Epithelial cell of proximal tubule (primary cell): ENCODE measurements at places on chromosomes 2 and 18.

- no peak for DNase-seq
These were observed 13.7 kb downstream of the CALCRL start for GRCh38 chr2:187434342-187434785.

DNA sequence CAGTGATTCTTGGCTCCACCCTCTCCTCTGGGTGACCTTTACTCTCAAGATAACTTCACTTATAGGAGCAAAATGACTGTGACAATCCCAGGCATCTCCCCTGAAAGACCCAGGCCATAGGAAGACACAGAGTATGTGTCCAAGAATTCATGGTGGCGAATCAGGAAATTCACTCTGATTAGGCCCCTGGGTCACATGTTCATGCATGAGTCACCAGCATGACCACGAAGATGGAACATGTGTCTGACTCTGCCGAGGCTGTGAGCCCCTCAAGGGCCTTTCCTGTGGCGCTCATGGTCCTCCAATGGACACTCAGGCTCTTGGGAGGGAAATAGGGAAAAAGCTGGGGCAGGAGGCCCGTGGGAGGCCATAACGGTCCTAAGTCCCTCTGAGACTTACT, 74.0 kb upstream of the TEX51 start:
- no peak for DNase-seq

DNA sequence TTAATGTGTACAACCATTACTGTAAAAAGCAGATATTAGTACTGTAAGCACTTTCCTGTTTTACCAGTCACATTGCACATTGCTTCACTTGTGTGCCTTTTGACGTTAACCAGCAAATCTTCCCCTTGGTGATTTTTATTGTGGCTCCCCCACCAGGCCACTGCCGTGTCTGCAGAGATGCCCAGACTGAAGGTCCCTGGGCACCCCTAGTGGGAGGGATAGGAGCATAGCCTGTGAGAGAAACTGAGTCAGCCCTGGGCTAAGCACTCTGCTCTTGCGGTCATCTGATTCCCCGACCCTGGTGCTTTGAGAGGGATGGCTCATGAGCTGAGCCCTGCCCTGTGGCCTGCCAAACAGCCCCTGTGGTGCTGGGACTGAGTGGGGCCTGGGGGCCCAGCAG, 73.4 kb downstream of the INPP4A start:
- no peak for DNase-seq

DNA sequence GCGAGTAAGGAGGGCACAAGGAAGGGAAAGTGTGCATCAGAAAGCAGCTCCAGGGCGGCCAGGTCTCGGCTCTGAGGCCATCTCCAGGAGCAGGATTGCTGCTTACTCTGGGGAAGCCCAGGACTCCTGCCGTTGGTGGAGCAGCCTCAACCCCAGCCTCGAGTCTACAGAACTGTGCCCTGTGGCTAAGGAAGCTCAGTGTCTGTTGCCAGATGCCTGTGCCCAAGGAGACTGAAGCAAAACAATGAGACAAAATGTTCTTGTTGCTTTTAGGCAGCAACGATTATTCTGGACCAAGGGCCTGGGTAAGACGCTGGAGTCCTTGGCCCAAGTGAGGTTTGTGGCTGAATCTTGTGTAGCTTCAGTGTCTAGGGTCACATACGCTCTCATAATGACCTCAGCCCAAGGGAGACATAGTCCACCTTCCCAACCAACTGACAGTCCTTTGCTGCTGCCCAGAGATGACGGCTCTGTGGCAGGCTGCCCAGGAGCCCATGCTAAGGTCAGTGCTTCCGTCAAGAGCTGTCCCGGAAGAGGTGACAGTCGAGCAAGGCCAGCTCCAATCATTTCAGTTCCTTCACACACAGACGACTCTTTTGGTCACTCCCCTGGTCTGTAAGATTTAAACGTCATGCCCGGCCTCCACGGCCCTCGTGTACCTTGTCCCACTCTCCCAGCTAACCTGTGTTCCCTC, 223.8 kb downstream of the TTC32 start:
- no peak for DNase-seq

- no peak for DNase-seq
These were observed 232.3 kb upstream of the MEIS1 start for GRCh38 chr2:66202586-66202985.

DNA sequence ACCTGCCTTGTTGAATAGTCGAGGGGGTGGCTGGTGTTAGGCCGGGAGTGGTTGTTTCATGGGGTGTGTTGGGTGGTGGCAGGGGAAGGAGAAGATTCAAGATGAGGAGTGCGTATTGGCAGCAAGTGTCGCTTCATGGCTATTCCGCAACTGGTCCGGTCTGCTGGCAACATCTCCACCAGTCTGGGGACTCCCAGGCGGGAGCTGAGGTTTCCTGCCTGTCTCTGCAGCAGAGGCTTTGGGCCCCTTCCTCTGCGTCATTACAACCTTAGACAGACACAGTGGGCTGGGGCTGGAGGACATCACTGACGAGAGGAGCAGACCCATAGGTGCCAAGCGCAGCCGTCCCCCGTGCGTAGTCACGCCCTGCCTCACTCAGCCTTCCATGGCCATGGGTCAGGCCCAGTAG, 64.0 kb upstream of the MCFD2 start:
- DNase-seq, result no peak

DNA sequence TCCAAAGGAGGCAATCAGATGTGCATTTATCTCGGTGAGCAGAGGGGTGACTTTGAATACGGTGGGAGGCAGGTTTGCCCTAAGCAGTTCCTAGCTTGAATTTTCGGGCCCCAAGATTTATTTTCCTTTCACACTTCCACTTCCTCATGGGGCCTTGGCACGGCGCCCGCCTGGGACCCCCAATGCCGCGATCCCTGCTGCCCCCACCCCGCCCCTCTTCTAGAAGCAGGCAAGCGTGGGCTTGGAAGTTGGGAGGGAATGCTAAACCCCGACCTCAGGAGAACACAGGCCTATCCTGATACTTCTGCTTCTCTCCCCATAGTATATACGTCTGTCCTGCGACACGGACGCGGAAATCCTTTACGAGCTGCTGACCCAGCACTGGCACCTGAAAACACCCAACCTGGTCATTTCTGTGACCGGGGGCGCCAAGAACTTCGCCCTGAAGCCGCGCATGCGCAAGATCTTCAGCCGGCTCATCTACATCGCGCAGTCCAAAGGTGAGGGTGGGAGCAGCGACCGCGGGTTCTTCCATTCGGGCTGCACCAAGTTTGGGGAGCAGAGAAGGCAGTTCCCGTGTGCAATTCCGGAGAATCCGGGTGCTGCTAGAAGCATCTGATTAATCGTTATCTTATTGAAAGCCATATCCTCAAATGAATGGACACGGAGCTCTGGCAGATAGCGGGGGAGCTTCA, 21.6 kb downstream of the TRPM8 start:
- no peak for DNase-seq

DNA sequence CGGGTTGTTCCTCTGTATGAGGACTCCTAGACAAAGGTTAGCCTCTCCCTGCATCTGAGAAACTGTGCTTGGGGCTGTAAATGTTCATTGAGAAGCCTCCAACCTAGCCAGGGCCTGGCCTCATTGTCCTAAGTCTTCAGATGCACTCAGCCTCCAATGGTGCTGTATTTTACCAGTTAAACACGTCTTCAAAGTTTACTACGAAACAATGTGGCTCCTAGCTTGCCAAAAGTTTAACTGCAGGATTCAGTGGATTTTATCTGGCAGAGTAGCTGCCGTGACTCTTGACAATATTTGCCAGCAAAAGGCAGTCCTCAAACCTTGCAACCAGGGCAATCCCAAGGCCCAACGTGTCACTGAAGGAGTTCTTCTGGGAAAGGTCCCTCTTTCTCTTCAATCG, 1.1 kb downstream of the PID1 start:
- no peak for DNase-seq

GRCh38 chr18:79775441-79776221, 22.1 kb upstream of the KCNG2 start:
- DNase-seq, result no peak

DNA sequence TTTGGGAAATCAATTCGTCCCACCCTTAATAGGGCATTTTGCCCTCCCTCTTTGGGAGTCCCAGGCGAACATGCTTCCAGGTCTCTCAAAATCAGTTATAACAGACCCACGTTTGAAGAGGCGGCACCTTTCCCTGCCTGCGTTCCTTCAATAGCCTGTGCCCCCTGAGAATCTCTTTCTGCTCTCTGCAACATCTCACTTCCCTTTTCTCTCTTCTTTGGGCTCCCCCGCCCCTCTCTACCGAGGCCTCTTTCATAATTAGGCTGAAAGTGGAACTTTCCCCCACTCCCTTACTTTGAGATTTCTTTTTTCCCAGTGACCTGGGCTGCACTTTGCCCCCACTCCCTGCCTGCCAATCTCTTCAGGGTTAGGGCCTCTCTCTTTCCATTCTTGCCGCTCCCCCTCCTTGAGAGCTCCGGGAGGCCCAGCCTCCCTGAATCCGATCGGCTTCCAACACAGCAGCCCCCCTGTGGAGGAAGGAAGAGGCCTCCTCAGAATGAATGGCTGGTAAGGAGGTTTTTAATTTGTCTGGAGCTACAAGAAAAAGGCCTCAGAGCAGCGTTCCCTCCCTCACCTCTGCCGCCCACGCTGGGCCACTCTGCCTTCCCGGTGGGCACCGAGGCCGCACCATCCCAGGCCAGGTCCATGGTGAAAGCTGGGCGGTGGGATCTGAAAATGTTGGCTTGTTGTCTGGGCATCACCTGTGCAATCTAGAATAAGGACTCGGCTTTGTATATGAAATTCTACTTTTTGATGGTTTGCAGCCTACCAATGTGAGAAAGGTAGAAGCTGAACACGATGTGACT, 162.6 kb upstream of the SIX3 start:
- no peak for DNase-seq

DNA sequence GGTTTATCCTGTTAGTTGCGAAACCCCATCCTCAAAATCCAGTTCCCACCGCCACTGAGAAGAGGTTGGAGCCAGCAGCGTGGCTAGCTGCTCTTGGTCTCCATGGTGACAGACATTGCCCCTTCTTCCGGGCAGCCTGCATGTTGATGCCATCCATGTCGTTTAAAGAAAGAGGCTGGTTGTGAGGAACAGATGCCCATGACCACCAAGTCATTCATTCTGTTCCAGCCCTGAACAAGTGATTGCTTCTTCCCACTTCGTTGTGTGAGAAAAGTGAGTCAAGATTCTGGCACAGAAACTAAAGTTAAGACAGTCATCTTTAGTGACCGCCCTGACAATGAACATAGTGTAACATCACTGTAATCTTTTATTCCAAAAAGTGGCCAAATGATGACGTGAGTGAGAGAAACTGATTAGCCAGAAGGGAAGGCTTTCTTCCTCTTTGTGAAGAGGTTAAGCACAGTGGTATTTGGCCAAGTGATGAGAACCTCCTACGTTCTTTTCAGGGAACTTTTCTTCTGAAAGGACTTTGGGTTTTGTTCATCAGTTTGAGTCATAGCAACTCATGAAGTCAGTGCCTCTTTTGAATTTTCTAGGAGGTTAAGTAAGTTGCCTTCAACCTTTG, 272.5 kb downstream of the GALR1 start:
- no peak for DNase-seq

DNA sequence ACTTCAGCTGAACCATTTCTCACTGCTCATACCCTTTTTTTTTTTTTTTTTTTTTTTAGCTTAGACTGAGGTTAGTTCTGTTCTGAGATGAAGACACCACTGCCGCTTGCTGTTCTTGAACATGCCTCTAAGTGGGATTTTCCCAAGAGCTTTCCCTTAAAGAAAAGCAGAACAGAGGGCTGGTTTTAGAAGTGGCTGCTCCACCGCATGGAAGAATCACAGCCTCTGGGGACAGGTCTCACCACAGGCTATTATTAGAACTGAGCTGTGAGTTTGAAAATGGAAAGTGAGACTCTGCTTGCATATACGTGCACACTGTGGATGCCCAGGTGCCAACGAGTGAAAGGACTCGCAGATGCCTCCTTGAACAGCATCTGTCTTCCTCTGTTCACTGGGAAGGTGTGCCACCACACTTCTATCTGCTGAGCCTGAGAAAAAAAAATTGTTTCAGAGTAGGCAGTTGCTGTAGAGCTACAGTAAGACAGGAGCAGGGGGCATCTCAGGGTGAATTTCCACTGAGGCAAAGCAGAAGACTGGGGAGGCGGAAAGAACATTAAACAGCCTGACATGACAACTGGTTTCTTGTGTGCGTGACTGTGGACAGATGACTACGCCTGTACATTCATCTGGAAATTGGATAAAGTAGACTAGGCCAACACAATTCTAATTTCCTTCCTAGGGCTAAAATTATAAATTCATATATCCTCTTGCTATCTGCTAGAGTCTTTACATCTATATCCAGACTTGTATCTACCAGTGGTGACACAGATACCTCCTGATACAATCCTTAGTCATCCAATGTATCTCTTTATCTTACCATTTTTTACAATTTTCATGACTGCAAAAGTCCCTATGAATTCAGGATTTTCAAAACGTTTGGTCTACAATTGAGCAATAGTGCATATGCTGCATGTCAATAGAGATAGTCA, 1045.7 kb upstream of the CELF4 start:
- DNase-seq, result no peak

DNA sequence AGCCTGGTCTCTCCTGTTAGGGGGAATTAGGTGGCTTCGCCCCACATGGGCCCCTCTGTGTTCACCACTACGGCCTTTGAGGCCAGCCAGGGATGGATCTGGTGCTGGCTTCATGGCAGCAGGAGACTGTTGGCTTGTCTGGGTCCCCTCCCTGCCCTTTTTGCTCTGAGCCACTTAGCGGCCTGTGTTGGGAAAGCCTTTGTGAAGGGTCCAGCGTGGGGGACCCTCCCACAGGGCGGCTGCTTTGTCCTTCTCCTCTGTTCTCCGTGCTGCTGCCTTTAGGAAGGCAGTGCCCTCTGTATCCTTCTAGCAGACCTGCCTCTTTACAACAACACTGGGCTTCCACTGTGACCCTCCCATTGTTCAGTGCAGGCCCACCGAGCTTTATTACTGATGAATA, 118.4 kb downstream of the TSN start:
- DNase-seq, result no peak

DNA sequence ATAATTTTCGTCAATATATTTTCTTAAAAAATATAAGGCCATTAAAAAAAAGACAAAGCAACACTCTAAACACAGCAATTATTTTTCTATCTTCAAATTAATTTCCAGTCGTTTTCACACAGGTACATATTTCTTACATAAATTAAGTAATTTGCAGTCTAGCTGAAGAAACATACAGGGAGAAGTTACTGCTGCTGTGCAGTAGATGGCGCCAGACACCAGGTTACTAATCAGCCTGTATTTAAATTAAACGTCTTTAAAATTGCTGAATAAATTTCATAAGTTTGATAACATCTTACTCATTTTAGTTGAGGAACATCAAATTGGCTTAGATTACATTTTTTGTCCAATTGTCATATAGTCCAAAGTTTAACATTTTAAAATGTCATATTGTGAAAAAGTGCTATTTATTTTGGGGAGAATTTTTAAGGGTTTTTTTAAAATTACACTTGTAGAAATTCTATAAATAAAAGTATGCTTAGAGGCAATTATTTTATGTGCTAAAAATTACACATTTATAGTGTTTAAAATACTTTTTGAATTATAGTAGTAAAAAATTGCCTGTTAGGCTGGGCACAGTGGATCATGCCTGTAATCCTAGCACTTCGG, 88.4 kb downstream of the PMAIP1 start:
- peak; percentile 12 for DNase-seq

DNA sequence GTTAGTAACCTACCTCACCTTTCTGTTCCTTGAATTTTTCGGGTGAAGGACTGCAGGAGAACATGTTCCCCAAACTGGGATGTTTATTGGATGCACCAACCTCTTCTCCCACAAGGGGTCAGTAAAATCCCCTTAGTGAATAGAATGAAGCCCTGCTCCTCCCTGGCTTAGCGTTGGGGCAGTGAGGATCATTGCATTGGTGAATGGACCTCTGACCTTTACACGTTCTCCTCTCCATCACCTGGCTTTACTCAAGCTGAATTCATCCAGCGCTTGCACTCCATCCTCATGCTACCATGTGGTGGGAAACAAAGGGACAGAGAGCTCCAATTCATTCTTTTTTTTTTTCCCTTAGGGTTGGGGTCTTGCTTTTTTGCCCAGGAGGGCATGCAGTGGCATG, 157.2 kb downstream of the MIB1 start:
- DNase-seq, result no peak
